Activated B cell treated with CpG ODN at 0.5 μM for 24 hours (primary cell): ENCODE measurements at places on chromosomes 2 and 18.

DNA sequence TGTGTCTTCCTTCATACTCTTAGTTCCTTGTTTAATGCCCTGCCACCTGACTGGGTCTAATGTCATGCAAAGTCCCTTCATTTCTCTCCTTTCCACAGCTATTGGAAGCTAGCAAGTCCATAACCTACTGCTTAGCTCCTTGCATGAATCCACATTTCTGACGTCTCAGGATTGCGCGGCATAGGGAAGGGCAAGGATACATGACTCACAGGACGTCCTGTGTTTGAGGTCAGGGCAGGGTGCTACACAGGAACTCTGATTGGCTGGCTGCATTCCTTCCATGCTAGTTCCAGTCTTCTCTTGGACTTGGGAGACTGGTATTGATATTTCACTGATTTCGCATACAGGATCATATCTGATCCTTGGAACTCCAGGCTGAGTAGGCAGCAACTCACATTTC lies 137.9 kb downstream of the CDH2 start:
- DNase-seq: no peak

GRCh38 chr18:22417496-22418188 lies at the start of gene CTAGE1:
CTAGE1 (minus strand) TSS chr18:22417915; CDS start chr18:22417811, 104 bp downstream.
- DNase-seq: no peak

- DNase-seq: peak; percentile 27
Measured at GRCh38 chr2:206443735-206444527, 599 bp downstream of the ADAM23 start.

- no peak for DNase-seq
Measured at GRCh38 chr18:55997151-55997561, 409.2 kb upstream of the TCF4 start.

GRCh38 chr18:12362473-12363174 lies 14.4 kb downstream of the AFG3L2 start:
- DNase-seq: no peak

GRCh38 chr2:55875434-55876135 lies 48.0 kb downstream of the EFEMP1 start:
- no peak for DNase-seq

GRCh38 chr2:101124643-101125366 lies 26.4 kb downstream of the TBC1D8 start:
- DNase-seq: no peak

- DNase-seq: no peak
Measured at GRCh38 chr2:112942654-112943002, 31.7 kb downstream of the IL37 start.

GRCh38 chr18:56083097-56083521 lies 495.1 kb upstream of the TCF4 start:
- no peak for DNase-seq

- no peak for DNase-seq
Measured at GRCh38 chr18:5909125-5909524, 13.8 kb upstream of the TMEM200C start.

DNA sequence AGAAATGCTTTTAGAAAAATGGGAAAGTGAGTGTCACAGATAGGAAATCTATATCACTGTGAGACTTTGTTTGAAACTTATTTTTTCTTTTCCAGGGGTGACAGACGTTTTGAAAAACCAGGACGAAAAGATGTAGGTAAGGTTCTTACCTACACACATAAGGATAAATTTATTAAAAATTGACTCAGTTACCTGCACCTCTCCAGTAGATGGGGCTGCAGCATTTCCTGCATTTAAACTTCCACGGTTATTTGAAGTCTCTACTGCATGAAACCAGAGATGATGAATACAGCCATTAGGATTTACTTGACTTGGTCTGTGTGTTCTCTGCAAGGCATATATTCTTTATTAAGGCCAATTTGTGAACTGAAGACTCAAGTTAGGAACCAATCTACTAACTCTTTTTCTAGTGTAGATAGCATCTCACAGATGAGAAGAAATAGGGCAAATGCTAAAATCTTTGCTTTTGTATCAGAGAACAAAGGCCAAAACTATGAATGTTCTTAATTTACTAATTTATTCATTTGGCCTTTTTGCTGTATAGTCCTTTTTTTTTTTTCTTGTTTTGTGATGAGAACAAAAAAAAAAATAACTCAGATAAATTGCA lies 15.0 kb downstream of the KCNJ13 start:
- DNase-seq: no peak

- DNase-seq: no peak
Measured at GRCh38 chr18:78632111-78632541, 347.5 kb upstream of the SALL3 start.

DNA sequence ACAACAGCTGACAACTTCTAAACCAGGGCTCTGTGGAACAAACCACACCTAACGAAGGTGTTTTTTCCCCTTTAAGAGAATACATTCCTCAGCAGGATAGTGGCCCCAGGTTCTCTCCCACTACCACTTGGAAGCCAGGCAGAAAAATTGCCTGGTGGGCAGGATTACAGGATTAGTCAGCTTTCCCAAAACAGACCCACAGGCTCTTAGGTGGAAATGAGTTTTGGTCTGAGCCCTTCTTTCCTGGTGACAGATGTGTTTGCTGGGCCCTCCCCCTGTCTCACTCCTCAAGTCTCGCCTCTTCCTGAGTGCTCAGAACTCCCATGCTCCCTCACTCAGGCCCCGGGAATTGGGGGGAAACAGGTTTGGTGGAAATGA lies 139.4 kb upstream of the HAAO start:
- DNase-seq: no peak

- DNase-seq: no peak
Measured at GRCh38 chr2:163407296-163407695, 328.5 kb downstream of the FIGN start.

GRCh38 chr2:5190023-5190422 lies 502.2 kb upstream of the SOX11 start:
- DNase-seq: no peak

DNA sequence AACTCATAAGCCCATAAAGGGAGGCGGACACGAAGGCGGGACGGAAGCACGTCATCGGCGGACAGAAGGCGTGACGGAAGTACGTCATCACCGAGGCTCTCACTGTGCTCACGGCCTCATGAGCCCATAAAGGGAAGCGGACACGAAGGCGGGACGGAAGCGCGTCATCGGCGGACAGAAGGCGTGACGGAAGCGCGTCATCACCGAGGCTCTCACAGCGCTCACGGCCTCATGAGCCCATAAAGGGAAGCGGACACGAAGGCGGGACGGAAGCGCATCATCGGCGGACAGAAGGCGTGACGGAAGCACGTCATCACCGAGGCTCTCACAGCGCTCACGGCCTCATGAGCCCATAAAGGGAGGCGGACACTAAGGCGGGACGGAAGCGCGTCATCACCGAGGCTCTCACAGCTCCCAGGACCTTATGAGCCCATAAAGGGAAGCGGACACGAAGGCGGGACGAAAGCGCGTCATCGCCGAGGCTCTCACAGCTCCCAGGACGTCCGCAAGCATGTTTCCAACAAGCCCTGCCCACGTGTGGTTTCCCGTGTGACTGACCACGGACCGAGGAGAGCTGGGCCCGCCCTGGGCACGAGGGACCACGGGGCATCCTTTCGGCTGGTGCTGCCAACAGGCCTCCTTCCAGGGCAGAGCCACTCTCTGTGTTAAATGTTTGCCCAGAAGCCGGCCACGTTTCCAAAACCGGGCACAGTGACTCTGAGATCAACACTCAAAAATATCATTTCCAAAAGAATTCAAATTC lies 182.7 kb upstream of the SALL3 start:
- no peak for DNase-seq

GRCh38 chr2:218290316-218291261 lies 1.7 kb downstream of the TMBIM1 start:
- peak; percentile 66 for DNase-seq

DNA sequence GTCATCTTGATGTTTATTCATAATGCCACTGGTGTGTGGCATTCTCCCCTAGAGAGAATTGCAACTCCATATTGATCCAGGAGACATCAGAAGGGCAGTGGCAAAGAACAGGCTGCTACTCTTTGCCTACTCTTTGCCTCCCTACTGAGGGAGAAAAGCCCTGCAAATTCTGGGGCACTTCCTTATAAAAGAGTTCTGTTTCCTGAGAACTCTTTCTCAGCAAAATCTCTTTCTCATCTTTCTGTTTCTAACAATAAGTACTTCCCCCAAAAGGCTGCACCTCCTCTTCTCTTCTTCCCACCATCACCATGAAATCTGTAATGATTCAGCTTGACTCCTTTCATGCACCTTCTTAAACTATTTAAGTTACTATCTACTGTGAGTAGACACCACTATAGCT lies 270.3 kb downstream of the MREG start:
- no peak for DNase-seq

GRCh38 chr2:183597841-183598240 lies 473.6 kb downstream of the NUP35 start:
- DNase-seq: no peak

DNA sequence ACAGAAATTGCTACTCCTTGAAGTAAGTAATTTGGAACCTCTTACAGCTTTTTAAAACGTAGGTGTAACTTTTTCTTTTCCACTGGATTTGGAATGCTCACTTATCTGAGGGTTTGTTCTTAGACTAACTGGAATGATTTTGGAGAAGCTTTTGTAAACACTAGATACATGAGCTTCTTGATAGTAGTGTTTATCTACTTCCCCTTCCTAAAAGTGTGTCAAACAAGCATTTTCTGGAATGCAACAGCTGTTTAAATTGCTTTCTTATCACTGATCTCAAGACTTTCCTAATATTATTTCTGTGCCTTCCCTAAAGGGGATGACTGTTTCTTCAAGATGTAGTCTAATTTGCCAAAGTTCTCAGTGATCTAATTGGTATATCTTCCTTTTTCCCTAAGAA lies 282.6 kb downstream of the CCDC178 start:
- no peak for DNase-seq

GRCh38 chr2:62475172-62476011 lies 30.6 kb downstream of the TMEM17 start:
- DNase-seq: no peak

DNA sequence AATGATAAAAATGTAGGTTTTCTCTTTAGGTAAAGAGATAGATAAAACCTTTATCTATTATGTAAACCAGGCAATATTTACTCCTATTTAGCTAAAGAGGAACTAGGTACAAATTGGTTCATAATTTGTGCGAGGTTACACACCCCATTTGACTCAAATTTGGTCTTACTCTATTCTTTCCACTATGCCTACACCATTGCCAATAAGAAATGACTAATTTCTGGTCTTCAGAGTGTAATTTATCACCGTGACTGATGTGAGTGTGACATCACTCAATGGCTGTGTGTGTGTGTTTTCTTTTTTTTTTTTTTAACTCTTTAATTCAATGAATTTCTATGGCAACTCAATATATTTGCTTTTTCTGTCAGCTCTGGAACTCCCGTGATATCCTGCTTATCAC lies 955.8 kb downstream of the TDRD15 start:
- DNase-seq: no peak

DNA sequence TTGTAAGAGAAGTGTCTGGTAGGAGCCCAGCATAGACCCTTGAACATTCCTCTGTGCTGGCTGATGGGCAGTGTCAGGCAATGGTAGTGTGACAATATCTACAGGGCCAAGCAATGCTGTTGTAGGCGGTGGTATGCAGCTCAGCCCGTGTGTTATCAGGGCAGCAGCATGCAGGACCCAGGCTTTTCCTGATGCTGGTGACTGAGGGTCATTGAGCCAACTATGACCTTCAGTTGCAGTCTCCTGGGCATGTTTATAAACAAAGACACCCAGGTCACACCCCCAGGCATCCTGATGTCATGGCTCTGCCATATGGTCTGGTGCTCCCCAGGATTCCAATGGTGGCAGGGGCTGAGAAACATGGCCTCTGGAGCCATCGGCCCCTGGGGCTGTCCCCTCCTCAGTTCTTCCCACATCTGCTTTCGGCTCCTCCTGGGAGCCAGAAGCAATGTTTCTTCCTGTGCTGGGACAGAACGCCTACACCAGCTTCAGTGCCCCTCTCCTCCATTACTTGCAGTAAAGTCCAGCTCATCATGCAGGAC lies 518.0 kb upstream of the HS6ST1 start:
- DNase-seq: no peak

- DNase-seq: no peak
Measured at GRCh38 chr2:152075461-152076050, 23.3 kb downstream of the CACNB4 start.

DNA sequence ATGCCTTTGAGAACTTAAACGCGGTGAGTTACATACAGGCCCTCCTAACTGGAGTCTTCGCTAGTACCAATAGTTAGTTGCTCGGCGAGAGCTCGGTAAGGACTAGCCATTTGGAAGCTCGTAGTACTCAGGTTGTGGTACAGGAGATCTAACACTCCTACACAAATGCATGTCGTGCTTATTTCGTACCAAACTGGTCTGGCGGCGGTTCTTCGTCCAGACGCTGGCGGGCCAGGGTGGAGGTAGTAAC lies 346 bp upstream of the VRK2 start:
- no peak for DNase-seq

- no peak for DNase-seq
Measured at GRCh38 chr2:213696442-213696841, 412.2 kb downstream of the SPAG16 start.

DNA sequence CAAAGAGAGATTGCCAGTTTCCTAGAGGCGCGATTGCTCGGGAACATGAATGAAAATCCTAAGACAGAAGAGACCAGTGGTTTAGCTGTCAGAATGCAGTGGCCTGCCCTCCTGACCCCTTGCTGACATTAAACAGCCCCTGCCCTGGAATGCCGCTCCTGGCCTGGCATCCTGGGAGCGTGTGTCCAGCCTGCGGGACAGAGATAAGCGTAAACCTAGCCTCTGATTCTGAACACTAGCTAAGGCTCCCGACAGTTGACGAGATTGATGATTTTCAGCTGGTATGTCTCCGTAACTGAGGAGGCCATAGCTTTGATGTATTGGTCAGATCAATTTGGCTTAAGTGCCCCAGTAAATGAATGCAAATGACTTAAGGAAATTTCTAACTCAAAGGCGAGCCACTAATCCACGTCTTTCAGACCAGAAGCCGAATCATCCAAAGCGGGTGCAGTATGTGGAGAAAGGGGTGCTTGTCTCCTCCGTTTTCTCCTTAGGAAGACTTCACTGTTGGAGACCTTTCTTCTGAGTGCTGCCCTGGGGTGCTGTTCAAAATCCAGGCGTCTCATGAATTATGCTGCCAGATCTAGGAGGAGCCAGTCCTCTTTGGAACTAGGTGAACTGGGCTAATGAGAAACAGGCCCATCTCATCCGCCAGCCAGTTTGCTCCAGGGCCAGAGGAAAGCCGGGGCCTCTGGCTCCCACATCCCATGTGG lies 142.5 kb upstream of the L3MBTL4 start:
- DNase-seq: no peak

DNA sequence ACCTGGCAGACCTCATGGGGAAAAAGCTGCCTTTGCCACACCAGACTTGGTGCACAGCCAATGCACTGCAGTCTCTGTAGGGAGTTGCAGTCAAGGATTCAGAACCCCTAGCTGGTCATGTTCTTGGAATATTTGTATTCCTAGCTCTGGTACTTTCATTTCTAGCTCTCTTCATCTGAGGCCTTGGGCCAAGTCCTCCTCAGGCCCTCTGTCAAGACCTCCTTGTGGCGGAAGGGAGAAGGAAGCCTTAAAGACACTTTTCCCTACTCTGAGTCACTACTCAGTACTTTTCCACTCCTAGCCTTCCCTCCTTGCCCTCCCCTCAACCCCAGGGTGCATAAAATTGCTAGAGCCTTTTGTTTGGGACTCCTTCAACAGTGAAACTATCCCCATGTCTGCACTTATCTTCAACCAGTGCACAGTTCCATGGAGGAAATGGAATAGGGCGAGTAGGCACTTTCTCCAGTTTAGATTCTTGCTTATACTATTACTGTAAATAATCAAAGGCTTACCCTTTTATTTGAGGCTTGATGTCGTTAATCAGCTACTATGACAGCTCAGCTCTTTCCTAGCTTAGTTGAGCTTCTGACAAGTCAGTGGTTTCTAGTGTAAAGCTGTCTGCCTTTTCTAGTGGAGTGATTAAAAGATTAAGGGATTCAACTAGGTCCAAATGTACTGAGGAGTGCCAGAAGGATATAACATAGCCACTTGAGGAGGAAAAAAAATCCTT lies 15.8 kb downstream of the M1AP start:
- DNase-seq: no peak
